ENCODE measurements at places on chromosomes 1 and 21. TPM values are rescaled to one million over a fixed set of nuclear protein-coding genes. Genes with fewer than 3 reads are reported as not detected.

PIGR gene
- not detected for total RNA-seq

GFI1 gene
- 0.21 TPM for total RNA-seq

CC2D1B gene
- total RNA-seq, result 14.3 TPM

SLC19A1 gene
- total RNA-seq, result 23.1 TPM

SAMD13 gene
- 0.65 TPM for total RNA-seq

AMPD1 gene
- not detected for total RNA-seq

SIK1 gene
- total RNA-seq, result 15.9 TPM

EPHX1 gene
- total RNA-seq, result 246 TPM

RAVER2 gene
- total RNA-seq, result 4.8 TPM

OR2L5 gene
- total RNA-seq, result not detected

TRAPPC10 gene
- 16.1 TPM for total RNA-seq

SPRR2E gene
- total RNA-seq, result not detected

SRSF11 gene
- 61.5 TPM for total RNA-seq

COA7 gene
- total RNA-seq, result 20.9 TPM

KCNE2 gene
- not detected for total RNA-seq

HNRNPR gene
- total RNA-seq, result 219 TPM

VSIG8 gene
- not detected for total RNA-seq

C1orf146 gene
- not detected for total RNA-seq

OR2M4 gene
- not detected for total RNA-seq

KPRP gene
- not detected for total RNA-seq

FTCD gene
- total RNA-seq, result 0.12 TPM

CLK2 gene
- total RNA-seq, result 31.9 TPM

CD52 gene
- total RNA-seq, result not detected
